HT1080 (cell line): ENCODE measurements at places on chromosomes 16 and 17. TPM values are rescaled to one million over a fixed set of nuclear protein-coding genes. Genes with fewer than 3 reads are reported as not detected.

DNA sequence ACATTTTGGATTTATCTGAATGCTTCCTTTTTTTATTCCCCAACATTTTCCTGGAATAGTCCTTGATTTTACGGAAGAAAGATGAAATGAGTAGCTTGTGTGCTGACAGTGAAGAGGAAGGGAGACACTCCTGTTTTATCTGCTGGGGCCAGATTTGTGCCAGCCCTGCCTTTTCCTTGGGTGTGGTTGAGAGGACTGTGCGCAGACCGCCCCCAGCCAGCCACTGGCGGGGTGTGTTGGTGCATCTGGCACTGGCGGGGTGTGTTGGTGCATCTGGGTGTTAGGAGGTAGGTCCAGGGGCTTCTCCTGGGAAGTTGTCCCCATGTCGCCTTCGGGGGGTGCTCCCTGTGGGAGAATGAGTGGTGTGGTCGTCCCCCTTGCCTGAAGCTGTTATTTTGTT lies 39.5 kb downstream of the RAP1GAP2 start:
- DNase-seq, result no peak

- no peak for DNase-seq
Measured at GRCh38 chr17:76568811-76569221, 16.8 kb downstream of the ST6GALNAC2 start.

The SLC6A4 gene
- total RNA-seq, result not detected in 2 replicates

The HS3ST2 gene
- not detected in 2 replicates for total RNA-seq

The OR3A3 gene
- not detected in 2 replicates for total RNA-seq

The ZNF48 gene
- total RNA-seq, result 12.2 and 13.6 TPM in 2 replicates

GRCh38 chr17:74369221-74369620 lies 1.9 kb downstream of the GPR142 start:
- no peak for DNase-seq
